Stimulated activated CD8-positive, alpha-beta memory T cell treated with anti-CD3 and anti-CD28 coated beads, Interleukin-4, amount 100 ng/mL, for 1 hour (primary cell): ENCODE measurements at places on chromosomes 7 and 10.

DNA sequence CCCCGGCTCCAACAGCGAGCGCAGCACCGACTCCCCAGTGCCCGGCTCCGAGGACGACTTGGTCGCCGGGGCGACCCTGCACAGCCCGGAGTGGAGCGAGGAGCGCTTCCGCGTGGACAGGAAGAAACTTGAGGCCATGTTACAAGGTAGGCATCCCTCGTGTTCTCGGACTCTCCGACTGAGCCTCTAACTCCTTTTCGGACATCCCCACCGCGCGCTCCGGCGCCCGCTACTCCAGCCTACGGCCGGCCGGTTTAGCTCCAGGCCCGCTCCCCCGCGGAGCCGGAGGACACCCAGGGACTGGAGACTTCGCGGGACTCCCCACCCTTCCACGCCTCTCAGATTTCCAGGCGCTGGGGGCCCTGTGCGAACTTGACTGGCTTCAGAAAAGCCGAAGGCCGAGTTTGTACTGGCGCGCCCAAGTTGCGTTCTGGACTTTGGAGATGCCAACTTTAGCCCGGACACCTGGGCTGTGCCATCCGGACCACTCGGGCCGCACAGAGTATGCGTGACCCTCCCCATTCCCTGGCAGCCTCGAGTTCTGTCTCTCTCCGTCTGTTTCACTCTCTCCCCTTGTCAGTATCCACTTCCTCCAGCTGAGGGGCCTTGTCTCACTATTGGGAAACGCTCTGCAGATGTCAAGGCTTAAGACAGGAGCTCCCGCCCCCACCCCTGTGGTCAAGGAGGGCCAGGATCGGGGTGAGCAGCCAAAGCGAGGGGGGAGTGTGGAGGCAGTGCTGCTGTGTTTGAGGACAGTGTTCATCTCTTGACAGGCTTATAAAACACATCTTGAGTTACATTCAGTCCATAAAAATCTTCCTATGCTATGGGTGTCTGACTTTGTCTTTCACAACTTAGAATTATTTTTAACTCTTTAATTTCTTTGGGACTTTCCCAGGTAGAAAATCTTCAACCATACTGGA is 777 bp downstream of the BICC1 start:
- no peak for DNase-seq

- no peak for DNase-seq
These were observed 137.7 kb upstream of the POM121L12 start for GRCh38 chr7:52897713-52898112.

GRCh38 chr10:3477683-3478082 is 305.1 kb upstream of the PITRM1 start:
- DNase-seq = no peak

GRCh38 chr10:110379831-110380230 is 75.1 kb upstream of the SMNDC1 start:
- DNase-seq = no peak

DNA sequence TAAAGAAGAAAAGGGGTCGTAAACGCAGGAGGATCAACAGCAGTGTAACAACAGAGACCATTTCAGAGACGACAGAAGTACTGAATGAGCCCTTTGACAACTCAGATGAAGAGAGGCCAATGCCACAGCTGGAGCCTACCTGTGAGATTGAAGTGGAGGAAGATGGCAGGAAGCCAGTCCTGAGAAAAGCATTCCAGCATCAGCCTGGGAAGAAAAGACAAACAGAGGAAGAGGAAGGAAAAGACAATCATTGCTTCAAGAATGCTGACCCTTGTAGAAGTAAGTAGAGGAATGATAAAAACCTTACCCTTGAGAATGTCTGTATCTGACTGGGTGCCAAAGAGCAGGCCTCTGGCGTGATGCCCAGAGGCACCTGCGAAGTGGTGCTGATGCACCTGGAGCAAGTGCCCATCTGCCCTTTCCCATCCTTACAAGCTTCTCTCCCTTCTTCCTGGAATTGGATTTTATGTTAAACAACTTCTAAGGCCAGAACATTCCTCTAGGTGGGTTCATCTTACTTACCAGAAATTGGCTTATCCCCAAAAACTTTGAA is 86.4 kb upstream of the SAMD8 start:
- no peak for DNase-seq

- no peak for DNase-seq
These were observed 166.1 kb downstream of the PPP1R3A start for GRCh38 chr7:113752689-113753088.

GRCh38 chr10:67664942-67665341 is 31.1 kb downstream of the CTNNA3 start:
- DNase-seq = no peak

GRCh38 chr7:10120936-10121335 is 852.7 kb upstream of the PHF14 start:
- no peak for DNase-seq

DNA sequence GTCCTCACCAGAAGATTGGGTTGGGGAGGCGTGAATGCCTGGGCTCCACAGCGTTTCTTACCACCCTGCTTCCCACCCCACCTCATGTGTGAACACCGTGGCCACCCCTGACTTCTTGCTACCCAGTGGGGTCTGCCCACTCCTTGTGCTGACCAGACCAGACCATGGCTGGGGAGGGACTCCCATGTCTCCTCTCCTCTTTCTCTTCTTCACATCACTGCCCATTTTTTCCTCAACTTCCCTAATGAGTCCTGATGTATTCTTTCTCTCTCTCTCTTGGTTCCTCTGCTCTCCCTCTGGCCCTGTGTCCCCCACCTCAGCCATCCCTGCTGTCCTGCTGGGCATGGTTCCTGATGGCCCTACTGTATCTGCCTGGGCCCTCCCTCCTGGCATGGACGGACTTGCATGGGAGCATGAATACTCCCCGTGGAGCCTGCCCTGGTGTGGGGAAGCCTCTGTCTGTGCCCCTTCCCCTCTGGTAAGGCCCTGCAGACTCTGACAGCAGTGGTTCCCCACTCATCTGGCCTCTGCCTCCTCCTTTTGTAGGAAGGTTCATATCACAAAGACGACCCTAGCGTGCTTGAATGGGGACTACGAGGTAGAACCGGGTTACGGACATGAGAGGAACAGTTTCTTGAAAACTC is 85.5 kb downstream of the ADCY1 start:
- no peak for DNase-seq

GRCh38 chr7:75711656-75712514 is 26.9 kb downstream of the HIP1 start:
- DNase-seq = no peak

DNA sequence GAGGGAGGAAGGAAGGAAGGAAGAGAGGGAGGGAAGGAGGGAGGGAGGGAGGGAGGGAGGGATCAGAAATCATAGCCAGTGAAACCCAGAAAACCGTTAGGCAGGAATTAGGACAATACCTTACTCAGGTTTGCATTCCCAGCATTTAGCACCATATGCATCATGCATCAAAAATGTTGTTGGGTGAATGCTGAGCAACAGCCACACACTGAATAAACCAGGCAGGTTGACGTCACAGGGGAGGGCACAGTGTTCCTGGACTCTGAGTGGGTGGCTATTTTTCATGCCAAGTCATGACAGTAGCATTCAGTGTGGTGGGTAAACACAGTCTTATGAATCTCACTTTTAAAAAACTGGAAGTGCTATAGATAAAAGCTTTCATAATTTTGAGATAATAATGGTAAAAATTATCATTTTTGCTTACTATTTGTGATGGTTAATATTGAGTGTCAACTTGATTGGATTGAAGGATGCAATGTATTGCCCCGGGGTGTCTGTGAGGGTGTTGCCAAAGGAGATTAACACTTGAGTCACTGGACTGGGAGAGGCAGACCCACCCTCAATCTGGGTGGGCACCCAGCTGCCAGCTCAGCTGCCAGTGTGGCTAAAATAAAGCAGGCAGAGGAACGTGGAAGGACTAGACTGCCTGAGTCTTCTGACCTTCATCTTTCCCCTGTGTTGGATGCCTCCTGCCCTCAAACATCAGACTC is 199.1 kb upstream of the PRKCQ start:
- DNase-seq = no peak

DNA sequence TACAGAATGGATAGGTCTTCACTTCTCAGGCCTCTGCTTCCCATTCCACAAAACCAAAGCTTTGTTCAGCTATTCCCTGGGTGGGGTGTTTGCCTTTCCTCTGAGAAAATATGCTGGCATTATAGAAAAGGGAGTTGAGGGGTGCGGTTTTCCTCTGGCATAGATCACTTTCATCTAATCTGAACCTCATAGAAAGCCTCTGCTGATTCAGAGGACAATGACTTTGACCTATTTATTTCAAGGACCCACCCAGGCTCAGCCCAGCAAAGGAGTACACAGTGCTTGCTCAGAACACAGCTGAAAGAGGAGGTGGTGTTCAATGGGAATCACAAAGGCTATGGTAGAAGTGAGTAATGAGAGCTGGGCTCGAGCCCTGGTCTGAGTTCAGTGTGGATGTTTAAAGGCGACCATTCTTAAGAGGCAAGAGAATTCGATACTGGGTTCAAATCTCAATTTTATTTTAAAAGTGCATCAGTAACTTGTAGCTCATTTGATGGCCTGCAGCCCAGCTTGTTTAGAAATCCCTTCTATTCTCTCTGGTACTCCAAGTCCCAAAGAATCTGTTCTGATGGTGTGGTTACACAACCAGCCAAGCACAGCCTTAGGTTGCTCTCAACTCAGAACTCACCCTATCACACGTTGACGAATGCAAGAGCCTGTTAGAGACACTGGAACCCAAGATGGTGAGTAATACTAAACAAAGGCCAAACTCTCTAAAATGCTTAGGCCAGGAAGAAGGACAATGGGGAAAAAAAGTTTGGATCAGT is 1012.8 kb downstream of the LRMDA start:
- DNase-seq = no peak

GRCh38 chr7:158133515-158134271 is 453.9 kb downstream of the PTPRN2 start:
- no peak for DNase-seq

DNA sequence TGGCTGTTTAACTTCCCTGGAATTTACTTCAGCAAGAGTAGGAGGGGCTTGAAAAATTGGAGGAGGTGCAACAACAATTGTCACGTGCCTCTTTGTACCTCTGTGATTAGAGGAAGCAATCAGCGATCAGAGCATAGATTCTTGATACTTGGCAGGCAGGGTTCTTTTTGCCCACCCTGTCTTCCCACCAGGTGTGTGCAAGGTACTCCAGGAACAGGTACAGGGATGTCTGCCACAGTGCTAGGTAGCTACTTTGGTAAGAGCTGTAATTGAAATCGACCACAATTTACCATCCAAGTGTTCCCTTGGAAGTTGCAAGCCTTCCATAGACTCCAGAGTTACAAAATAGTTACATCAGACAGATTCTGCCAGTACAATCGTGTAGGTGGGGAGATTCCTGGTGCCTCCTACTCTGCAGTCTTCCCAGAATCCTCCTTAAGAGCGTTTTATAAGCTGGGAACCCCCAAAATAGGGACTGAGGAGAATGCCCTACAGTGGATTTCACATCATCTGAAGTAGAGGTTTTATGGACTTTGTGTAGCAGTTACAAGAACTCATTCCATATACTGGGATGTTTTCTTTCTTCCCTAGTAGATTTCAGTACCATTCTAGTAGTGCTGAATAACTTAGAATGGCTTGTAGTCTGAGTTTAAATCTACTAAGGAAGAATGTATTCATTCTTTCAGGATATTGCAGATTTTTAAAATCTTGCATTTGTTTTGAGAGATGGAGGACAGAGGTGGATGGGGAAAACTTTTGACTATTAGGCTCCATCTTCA is 101.9 kb downstream of the EXOC4 start:
- DNase-seq = no peak

DNA sequence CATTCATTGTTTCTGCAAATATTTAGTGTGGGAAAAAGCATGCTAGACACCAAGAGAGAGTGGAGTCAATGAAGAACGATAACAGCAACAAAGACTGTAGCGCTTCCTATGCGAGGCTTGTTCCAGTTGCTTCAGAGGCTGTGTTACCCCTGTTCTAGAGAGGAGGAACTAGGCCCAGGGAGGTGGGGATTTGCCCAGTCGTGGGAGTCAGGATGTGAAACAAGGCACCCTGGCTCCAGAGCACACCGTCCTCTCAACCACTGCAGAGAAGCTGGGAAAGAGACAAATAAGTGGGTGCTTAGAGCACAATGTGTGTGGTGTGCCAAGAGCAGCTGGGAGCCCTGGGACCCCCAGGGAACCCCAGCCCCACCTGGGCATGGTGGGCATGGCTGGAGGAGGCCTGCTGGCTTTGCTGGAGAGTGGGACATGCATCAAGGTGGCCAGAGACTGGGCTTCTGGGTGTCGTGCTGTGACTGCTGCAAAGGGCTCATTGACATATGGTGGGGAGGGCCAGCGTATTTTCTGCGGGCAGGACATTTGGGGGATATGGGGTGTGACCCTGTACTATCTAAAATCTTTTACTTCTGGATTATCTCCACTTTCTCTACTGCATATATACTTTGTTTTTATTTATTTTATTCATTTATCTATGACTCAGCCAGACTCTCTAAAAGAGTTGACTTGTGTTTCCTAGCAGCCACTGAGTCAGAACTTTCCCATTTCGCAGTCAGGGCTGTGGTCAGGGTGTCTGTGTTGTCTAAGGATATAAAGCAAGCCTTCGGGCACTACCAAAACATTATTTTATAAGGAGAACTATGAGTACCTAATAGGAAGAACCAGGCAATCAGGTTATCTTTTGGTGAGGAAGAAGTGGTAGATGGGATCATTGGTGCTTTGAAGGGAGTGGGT is 95.4 kb downstream of the TCF7L2 start:
- DNase-seq = no peak

GRCh38 chr7:36456548-36456947 is 66.9 kb downstream of the ANLN start:
- no peak for DNase-seq

GRCh38 chr10:102610441-102610887 is 33.8 kb upstream of the TRIM8 start:
- DNase-seq = no peak

DNA sequence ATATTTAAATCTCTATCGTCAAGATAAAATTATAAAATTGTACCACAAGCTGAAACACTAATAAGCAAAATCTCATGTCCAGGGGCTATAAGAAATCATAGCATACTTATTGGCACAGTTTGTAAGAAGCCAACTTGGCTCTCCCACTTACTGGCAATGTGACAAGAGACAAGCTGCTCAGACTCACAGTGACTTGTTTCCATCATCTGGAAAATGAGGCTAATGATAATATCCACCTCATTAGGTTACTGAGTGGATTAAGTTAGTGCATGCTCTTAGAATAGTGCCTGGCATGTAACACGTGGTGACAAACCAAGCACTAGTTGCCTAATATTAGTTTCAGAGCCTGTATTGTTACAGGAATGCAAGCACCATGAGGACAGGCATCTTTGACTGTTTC is 234.4 kb downstream of the GLI3 start:
- no peak for DNase-seq

DNA sequence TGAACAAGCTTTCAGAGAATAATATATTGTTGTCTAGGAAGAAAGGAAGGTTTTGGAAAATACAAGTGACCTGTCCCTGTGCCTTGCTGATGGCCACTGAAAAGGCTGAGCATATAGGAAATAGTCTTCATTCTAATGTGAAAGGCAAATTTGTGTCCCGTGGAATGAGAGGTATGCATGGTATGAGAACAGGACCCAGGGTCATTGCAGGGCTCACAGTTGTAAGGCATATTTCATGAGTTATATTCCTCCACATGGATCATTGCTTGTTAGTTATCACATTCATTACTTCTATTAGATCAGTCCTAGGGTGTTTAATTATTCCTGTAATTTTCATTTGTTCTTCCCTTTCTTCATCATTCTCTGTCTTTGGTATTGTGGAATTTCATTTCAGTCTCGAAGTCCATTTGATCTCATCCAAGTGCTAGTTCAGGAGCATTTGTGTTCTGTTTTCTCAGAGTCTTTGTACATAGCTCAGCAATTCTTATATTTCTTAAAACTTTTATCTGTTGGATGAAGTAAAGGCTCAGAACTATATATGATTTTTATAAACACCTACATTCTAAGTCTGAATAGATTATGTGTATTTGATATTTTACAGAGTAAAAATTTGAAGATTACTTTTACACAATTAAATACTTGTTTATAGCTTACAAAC is 39.4 kb upstream of the ARHGAP21 start:
- DNase-seq = no peak

GRCh38 chr10:32210306-32211045 is 136.5 kb downstream of the EPC1 start:
- DNase-seq = no peak
